ENCODE measurements at places on chromosomes 3 and 15. TPM values are rescaled to one million over a fixed set of nuclear protein-coding genes. Genes with fewer than 3 reads are reported as not detected.

- no peak for DNase-seq
Measured at GRCh38 chr3:41581700-41582099, 380.2 kb downstream of the ULK4 start.

DNA sequence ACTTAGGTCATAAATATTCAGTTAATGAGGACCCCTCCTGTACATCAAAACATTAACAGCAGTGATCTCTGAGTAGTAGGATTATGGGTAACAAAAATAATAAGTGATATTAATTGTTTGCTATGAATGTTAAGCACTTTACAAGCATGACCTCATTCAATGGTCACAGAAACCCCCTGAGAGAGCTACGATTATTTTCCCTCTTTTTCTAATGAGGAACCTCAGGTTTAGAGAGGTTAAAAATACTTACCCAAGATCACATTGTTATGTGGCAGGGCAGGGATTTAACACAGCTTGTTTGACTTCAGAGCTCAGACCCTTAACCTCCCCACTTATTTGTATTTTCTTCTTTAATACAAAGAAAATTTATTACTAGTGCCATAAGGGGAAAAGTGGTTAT is 228.2 kb downstream of the TBL1XR1 start:
- DNase-seq = no peak

DNA sequence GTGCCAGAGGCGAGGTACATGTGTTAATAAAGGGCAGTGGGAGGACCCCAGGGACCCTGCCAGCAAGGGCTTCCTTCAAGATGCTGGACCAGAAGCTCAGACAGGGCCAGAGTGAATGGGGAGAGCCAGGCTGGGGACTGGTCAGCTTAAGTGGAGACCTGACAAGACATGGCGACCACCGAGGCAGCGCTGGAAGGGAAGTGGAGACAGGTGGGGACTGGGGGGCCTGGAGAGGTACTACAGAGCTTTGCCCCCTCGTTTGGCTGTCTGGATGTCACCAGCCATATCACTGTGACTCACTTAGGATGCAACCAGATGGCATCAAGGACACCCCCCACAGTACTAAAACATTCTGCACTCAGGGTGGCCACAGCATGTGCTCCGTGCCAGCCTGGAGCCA is 97.9 kb downstream of the ADCY5 start:
- DNase-seq = no peak

- no peak for DNase-seq
Measured at GRCh38 chr3:9254764-9255163, 5.3 kb upstream of the SRGAP3 start.

GRCh38 chr15:53453253-53454105 is 306.0 kb downstream of the WDR72 start:
- DNase-seq = no peak

DNA sequence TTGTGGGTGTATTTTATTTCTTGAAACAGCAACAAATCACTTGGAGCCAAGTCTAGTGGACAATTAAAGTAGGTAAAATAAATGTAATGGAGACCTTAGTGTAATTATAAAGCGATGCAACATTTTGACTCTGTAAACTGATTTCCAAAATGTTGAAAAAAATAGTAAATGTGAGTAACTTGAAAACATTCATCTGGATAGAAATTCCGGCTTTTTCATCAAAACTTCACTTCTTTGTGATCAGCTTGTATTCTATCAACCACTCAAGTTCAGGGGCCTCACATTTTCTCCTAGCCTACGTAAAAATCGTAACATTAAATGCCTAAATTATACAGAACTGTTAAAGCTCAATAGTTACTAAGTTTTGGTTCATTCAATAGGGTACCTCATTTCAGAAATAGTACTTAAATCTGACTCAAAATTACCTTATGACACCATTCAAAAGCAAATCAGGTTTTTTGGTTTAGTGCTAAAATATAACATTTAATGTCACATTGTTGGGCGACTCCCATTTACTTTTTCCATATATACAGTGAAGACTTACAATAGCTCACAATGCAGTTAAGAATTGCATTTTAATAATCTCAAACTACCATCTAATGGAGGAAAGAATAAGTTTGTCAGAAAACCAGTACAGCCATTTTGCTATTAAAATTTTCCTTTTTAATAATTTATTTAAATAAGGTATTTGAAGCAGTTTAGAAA is 12.7 kb downstream of the CCNL1 start:
- no peak for DNase-seq

DNA sequence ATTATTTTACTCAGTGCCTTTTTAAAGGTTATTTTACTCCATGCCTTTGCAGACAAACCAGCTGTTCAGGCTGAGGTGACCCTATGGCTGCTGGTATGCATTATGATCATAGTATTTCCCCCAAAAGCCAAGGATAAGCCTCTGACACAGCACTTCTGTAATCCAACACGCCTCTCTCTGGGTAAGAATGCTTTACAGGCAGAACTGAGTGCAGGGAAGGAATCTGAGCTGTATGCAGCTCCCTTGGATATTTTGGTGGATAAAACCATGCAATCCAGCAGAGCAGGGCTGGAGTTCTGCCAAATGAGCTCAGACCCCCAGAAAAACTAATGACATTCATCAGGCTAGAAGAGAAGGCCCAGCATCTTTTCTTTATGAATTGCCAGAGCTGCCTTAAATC is 11.7 kb upstream of the MAP1A start:
- peak; percentile 88 for DNase-seq

DNA sequence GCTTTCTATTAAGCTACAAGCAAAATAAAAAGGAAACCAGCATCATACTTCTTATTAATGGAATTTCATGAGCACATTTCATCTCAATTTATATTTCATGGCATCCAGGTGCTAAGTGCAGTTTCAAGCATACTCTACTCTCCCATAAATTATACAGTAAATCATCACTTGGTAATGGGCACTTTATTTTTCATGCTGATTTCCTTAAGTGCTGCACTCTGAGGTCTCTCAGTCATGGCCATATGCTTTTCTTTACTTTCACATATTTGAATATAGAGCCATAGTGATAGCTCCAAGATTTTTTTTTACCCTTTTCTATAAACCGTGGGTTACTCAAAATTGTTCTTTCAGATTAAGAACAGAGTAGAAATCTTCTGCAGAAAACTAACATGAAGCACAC is 1505.7 kb upstream of the CADM2 start:
- DNase-seq = no peak

- DNase-seq = peak; percentile 52
Measured at GRCh38 chr15:93072011-93072410, 17.0 kb downstream of the RGMA start.

DNA sequence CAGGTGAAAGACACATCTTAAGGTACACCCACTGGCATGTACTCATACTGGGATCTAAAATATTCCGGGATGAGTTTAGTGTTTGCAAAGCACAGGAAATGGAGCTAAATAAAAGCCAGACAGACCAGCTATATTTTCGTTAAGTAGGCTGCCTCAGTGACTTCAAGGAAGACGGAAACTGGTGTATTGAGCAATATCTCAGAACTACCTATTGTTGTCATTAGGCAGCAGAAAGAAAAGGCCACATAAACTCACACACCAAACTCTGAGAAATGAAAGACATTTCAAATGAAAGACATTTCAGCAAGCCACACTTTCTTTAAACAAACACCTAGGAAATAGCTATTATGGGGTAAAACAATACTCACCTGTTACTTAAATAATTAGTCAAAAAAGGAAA is 761.7 kb upstream of the SEMA6D start:
- no peak for DNase-seq

GRCh38 chr3:72894976-72895552 is 7.2 kb downstream of the GXYLT2 start:
- DNase-seq = no peak

- DNase-seq = no peak
Measured at GRCh38 chr3:126985132-126985985, 2.4 kb downstream of the PLXNA1 start.

GRCh38 chr3:13210221-13210975 is 137.2 kb upstream of the IQSEC1 start:
- no peak for DNase-seq

GRCh38 chr3:185549122-185549521 is 3.3 kb downstream of the LIPH start:
- peak; percentile 38 for DNase-seq

- DNase-seq = no peak
Measured at GRCh38 chr15:65761210-65761926, 30.7 kb downstream of the DENND4A start.

Gene ACKR4
- total RNA-seq = 2.7 TPM

Gene MYEF2
- 21.8 TPM for total RNA-seq

Gene SCAPER
- 32.0 TPM for total RNA-seq

Gene TUSC7
- total RNA-seq = not detected

Gene NFKBIZ
- 79.0 TPM for total RNA-seq

Gene TEX9
- 17.4 TPM for total RNA-seq

Gene CSPG5
- total RNA-seq = 10.4 TPM
